Fibroblast of skin of right biceps (primary cell): ENCODE measurements at places on chromosomes 7 and 10.

DNA sequence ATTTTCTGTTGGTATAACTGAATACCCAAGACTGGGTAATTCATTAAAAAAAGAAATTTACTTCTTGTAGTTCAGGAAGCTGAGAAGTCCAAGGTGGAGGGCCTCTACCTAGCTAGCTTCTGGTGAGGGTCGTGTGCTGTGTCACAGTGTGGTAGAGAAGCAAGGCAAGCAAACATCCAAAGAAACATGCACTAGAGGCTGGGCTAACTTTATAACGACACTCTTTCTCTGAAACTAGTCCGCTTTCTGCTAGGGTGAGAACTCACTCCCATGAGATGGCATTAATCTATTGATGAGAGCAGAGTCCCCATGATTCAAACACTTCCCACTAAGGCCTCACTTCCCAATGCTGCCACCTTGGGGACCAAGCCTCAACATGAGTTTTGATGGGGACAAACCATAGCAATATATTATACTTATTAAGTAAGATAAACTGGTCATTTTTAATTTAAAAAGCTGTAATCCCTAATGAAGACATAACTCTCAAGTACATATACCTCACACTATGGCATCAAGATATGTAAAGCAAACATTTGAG is 50.8 kb downstream of the PHYHIPL start:
- no peak for DNase-seq

GRCh38 chr10:69624245-69624786 is 5.7 kb upstream of the FAM241B start:
- no peak for DNase-seq

DNA sequence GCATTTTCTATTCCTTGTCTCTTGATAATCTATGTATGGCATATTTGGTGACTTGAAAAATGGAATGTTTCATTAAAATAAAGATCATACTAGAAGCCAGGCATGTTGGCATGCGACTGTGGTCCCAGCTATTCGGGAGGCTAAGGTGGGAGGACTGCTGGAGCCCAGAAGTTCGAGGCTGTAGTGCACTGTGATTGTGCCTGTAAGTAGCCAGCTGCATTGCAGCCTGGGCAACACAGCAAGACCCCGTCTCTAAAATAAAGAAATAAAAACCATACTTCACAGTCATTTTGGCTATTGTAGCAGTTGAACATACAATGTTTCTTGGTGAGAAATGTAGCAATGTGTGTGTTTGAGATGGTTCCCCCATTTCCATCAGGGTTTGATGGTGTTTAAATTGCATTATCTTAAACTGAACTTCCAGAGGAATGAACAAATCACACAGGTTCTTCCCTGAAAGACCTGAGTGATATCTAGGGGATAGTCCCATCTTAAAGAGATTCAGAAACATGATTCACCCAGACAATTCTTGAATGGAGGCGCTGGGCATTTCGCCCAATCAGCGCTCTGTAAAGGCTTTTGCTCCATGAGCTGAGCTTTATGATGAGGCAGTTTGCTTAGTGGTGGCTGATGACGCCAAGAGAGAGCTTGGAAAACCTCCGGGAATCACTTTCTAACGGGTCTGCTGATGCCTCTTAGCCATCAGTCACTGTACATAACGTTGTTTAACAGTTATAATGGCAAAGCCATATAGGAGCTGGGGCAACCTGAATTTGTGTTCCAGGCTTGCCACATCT is 19.4 kb upstream of the BTBD16 start:
- DNase-seq, result peak; percentile 18

DNA sequence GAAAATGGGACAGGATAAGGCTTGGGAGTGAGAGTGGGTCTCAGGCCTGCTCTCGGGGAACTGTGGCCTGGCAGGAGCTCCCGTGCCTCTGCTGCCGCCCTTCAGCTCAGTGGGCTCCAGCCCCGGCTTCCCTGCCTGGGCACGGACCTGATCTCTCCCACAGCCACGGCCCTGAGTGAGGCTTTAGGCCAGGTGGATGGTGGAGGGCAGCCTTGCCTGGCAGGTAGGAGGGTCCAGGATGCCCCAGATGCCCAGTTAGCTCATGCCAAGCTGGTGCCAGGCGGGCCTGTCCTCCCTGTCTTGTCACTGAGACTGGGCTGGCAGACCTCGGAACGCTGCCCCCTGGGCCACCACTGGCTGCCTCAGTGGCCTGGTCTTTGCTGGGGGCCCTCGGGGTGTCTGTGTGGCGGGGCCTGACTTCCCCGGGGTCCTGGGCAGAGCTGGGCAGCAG is 116.6 kb downstream of the INPP5A start:
- DNase-seq, result no peak

- DNase-seq, result no peak
Measured at GRCh38 chr10:120017733-120018417, 125.3 kb downstream of the SEC23IP start.

DNA sequence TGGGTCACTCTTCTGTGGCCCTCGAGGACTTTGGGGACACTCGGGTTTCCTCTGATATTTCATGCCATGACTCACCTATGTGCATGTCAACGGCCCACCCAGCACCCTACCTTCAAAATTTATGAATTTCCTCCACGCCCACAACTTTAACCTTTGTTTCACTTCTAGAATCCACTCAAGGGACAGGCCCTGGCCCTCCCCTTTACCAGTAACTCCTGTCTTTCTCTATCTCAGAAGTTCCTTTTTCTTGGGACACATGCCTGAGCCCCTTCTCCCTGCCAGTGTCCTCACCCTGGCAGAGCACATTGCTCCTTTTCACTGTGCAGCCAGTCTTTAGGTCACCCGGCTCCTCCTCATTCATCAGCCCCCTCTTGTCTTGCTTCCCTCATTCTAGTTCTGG is 282.5 kb upstream of the KLF6 start:
- DNase-seq, result no peak

- no peak for DNase-seq
Measured at GRCh38 chr10:24430591-24430990, 221.7 kb downstream of the KIAA1217 start.
